ENCODE measurements at places on chromosomes 16 and 17. TPM values are rescaled to one million over a fixed set of nuclear protein-coding genes. Genes with fewer than 3 reads are reported as not detected.

FOXJ1 gene
- 0.48 TPM for total RNA-seq

DNA sequence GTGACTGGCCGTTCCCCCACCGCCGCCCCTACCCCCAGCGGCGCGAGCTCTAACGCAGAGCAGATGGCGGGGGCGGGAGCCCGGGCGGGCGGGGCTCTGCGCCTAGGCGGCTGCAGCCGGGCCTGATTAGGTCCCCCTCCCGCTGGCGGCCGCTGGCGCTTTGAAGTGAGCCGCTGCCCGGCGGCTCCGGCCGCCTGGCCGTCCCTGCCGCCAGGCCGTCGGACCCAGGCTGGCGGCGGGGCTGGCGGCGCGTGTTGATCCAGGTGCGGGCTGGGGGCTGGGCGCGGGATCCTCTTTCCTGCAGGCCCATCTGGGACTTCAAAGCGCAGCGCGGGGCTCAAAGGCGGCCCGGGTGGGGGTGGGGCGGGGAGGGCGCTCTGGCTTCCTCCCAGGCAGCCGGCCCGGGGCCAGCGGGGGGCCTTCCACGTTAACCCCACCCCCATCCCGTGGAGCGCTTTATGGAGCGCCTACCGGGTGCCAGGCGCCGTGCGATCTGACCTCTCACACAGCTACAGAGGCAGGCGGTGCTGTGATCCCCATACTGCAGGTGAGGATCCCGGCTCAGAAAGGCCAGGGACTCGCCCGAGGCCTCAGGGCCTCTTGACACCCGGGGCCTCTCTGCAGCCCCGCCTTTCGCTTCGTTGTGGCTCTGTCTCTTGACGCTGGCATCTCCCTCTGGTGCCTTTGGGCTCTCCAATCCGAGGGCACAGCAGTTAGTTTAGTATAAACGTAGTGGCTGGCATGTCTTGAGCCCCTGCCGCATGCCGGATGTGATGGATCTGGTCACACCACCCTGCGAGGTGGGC, 80.0 kb upstream of the NKD1 start:
- H3K27ac ChIP-seq = no peak overlapping the region
- peaks cover 23% of the 10 kb centered on the region for H3K27me3 ChIP-seq
- H3K4me3 ChIP-seq = peak overlapping the region; percentile 44
- no peaks in the 10 kb centered on the region for H3K36me3 ChIP-seq
- H3K4me1 ChIP-seq = peaks cover 5% of the 10 kb centered on the region

GRCh38 chr17:79859676-79860615, 20.7 kb upstream of the CBX4 start:
- no peaks in the 10 kb centered on the region for H3K36me3 ChIP-seq
- no peak overlapping the region for H3K27ac ChIP-seq
- peaks cover 9% of the 10 kb centered on the region for H3K27me3 ChIP-seq
- DNase-seq = no peak
- H3K4me1 ChIP-seq = no peaks in the 10 kb centered on the region

DNA sequence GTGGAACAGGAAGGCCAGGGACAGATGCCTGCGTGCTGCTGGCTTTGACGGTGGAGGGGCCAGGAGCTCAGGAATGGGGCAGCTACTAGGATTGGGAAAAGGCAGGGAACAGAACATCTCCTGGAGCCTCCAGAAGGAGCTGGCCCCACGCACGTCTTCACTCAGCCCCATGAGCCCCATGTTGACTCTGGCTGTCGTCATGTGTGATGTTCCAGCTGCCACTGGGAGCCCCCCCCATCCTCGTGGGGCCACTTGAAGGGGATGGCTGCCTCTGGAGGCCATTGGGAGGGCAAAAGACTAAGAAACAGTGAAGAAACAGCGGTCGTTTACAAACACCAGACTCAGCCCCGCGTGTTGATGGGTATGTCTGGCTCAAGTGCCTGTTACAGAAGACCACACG, 18.5 kb upstream of the APRT start:
- H3K4me1 ChIP-seq = no peaks in the 10 kb centered on the region
- H3K36me3 ChIP-seq = no peaks in the 10 kb centered on the region
- H3K27ac ChIP-seq = no peak overlapping the region
- H3K4me3 ChIP-seq = no peak overlapping the region
